ENCODE measurements at places on chromosomes 6 and 20. TPM values are rescaled to one million over a fixed set of nuclear protein-coding genes. Genes with fewer than 3 reads are reported as not detected.

The GSTA3 gene
- not detected for total RNA-seq

DNA sequence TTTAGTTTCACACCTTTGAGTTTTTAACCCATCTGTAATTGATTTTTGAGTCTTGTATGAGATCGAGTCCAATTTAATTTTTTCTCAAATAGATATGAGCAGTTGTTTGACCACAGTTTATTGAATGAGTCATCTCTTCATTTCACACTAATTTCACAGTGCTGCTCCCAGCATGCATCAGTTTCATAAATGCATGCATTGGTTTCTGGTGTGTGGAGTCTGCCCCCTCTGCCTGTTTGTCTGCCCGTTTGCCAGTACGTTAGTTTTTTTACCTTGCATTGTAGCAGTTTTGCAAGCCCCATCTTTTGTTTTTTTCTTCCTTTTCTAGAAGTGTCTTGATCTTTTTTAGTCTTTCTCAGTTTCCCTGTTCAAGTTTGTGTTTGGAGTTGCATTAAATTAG, 11.9 kb downstream of the SLX4IP start:
- DNase-seq, result peak; percentile 70

- no peak for DNase-seq
Measured at GRCh38 chr6:126086560-126086959, 100.2 kb downstream of the TRMT11 start.

- peak; percentile 21 for DNase-seq
Measured at GRCh38 chr6:66930559-66931290, 1223.7 kb upstream of the EYS start.

DNA sequence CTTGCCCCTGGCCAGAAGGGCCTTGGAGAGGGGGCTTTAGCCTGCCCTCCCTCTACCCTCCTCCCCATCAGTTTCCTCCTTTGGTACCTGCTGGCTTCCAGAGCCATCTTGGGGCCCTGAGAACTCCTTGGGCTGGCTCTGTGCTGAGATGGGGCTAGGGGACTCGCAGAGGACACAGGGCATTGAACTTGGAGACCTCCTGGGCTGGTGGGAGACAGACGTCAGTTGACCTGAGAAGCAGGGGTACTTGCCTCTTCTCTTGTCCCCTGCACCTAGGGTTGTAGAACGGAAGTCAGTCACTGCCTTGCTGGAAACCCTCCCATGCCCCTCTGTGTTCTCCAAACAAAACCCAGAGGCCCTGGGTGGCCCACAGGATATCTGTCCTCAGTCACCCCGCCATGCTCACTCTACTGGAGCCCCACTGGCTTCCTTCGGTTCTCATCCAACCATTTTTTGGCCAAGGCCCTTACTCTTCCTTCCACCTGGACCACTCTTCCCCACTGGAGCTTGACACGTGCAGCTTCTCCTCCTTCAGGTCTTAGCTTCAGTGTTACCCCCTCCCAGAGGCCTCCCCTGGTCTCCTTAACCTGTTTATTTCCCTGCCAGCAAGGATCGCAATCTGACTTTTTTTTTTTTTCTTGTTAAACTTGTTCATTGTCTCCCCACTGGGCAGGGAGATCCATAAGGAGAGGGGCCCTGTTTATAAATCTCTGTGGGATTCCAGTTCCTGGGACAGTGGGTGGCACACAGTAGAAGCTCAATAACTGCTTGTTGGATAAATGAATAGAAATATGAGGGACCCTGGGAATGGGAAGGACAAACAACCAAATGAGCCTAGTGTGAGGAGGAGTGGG, 971 bp downstream of the RBCK1 start:
- no peak for DNase-seq

- DNase-seq, result no peak
Measured at GRCh38 chr6:129134535-129134934, 251.6 kb downstream of the LAMA2 start.

Data from mammary epithelial cell (primary cell).